ENCODE measurements at places on chromosomes 2 and 18.

GRCh38 chr2:10905862-10906143 lies 5.9 kb upstream of the KCNF1 start:
- no peak for DNase-seq

GRCh38 chr2:170974304-170974993 lies 45.4 kb downstream of the GORASP2 start:
- no peak for DNase-seq

DNA sequence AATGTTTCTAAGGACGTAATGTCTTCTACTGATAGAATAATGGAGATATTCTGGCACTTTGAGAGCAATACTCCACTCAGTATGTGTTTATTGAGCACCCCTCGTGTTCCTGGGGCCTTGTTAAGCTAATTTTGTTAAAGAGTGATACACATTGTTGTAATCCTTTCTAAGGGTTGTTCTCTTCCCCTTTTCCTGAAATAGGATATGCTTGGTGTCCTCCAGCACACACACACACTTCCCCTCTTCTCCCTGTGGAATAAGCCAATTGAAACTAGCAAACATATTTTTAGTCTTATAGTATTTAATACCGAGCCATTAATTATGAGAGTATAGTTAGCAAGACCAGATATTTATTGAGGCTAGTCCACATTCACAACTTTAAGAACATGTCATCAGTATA lies 114.1 kb downstream of the CRIM1 start:
- no peak for DNase-seq

- no peak for DNase-seq
These were observed 4.3 kb downstream of the GMCL1 start for GRCh38 chr2:69833752-69834151.

DNA sequence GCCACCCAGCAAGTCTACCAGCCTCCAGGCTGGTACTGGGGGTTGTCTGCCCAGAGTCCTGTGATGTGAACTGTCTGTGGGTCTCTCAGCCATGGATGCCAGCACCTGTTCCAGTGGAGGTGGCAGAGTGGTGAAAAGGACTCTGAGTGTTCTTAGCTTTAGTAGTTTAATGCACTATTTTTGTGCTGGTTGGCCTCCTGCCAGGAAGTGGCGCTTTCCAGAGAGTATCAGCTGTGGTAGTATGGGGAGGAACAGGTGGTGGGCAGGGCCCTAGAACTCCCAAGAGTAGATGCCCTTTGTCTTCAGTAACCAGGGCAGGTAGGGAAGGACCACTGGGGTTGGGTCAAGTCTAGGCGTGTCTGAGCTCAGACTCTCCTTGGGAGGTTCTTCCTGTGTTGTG lies 356.7 kb downstream of the STK39 start:
- no peak for DNase-seq

DNA sequence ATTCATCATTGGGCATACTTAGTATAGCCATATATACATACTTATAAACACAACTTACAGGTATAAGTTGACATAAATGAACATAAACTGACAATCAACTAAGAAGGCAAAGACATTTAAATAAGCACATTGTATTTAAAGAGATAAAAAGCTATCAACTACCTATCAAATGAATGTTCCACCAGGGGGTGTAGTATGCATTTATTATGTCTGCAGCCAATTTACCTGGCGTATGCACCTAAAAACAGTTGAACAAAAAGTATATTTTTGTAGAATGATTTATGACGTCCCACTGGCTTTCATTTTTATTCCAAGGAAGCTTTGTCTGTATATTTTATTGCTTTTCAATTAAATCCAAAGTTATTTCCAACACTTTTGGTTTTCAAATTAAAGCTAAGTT lies 323.5 kb downstream of the AFF3 start:
- no peak for DNase-seq

GRCh38 chr18:7084080-7085065 lies 33.2 kb downstream of the LAMA1 start:
- DNase-seq: no peak

GRCh38 chr2:205047273-205047839 lies 502.1 kb downstream of the PARD3B start:
- DNase-seq: no peak

DNA sequence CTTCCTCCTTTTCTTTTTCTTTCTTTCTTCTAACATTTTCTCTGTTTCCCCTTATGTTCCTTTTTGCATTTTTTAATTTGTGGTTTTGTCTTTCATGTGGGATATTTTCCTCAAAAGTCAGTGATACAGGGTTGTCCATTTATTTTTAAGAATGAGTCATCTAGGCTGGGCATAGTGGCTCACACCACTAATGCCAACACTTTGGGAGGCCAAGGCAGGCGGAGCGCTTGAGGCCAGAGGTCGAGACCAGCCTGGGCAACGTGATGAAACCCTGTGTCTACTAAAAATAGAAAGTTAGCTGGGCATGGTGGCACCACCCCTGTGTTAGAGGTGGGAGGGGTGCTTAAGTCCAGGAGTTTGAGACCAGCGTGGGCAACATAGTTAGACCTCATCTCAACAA lies 35.8 kb downstream of the KATNAL2 start:
- DNase-seq: no peak

DNA sequence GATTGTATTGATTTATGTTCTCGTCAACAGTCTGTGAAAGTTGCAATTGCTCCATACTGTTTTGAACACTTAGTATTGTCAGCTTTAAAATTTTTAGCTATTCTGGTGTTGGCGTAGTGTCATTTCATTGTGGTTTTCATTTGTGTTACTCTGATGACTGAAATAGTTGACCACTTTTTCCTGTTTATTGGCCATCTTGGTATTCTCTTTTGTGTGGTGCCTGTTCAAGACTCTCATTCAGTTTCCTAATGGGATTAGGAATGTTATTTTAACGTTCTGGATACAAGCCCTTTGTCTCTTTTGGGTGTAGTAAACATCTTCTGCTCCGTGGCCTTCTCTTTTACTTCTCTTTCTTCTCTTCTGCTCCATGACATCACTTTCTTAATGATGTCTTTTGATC lies 82.7 kb upstream of the SMAD2 start:
- DNase-seq: no peak

DNA sequence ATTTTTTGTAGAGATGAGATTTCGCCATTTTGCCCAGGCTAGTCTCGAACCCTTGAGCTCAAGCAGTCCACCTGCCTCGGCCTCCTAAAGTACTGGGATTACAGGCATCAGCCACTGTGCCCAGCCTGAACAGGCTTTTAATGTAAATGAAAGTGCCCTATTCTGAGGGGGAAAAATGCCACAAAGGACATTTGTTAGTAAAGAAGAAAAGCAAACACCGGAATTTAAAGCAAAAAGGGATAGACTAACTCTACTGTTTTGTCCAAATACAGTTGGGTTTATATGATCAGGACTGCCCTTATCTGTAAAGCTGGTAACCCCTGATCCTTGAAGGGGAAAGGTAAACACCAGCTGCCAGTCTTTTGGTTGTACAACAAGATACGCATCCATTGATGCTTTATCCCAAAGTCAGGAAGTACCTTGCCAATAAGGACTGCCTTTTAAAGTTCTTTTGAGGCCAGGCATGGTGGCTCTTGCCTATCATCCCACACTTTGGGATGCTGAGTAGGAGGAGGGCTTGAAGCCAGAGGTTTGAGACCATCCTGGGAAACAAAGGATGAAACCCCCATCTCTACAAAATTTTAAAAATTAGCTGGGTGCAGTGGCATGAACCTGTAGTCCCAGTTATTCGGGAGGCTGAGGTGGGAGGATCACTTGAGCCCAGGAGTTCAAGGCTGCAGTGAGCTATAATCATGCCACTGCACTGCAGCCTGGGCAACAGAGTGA lies 13.1 kb downstream of the CLEC4F start:
- no peak for DNase-seq

GRCh38 chr2:32237996-32238395 lies 26.7 kb downstream of the NLRC4 start:
- no peak for DNase-seq

GRCh38 chr2:20838016-20838415 lies 15.1 kb upstream of the LDAH start:
- no peak for DNase-seq

DNA sequence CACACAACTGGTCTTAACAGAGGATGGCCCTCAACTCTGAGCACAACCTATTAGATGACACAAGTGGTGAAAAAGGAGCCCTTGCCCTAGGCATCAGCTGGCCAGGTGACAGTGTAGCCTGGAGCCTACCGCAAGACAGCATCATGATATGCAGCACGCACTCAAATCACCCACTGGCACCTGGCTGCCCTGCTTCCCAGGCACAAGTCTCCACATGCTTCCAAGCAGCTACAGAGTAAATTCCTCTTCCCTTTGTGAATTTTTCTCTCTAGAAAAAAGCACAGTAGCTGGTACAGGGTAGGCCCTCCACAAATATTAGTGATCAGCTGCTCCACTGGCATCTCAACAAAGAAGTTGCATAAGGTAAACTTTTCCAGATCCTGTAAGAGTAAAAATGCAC lies 6.0 kb downstream of the FBXO15 start:
- no peak for DNase-seq

DNA sequence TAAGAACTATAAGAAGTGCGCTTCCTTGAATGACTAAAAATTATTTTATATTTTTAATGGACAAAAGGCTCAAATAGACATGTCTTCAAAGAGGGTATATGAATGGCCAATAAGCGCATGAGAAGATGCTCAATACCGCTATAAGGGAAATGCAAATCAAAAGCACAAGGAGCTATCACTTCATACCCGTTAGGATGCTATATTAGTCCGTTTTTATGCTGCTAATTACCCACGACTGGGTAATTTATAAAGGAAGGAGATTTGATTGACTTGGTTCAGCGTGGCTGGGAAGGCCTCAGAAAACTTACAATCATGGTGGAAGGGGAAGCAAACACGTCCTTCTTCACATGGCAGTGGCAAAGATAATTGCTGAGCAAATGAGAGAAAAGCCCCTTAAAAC lies 20.5 kb upstream of the PPP4R1 start:
- no peak for DNase-seq

DNA sequence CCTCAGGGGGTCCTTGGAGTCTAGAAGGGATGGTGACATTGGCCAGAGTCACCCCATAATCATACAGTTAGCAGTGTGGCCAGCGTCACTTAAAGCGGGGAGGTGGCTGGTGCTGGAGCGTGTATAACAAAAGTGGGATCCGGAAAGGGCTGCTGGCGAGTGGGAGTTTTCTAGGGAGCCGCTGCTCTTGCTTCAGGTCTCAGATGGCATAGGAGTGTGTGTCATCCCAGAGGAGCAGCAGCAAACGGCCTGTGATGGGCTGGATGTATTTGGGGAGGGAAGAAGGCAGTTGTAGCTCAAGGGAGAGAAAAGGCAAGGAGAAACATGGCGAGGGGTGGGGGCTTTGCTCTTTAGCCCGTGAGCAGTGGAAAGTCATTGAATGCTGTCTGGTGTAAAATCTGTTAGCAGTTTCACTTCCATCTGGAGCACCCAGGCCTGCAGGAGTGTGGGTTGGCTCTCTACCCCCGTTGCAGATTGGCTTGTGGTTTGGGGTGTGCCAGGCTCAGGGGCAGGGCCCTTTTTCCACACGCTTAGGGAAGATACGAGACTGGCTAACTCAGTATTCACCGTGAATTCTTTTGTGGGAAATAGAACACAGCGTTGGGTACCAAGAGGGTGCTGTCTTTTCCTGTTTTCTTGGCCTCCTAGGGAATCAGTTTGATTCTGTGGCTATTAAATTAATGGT lies 120.5 kb downstream of the AGAP1 start:
- no peak for DNase-seq

GRCh38 chr2:104340879-104341828 lies 512.8 kb upstream of the POU3F3 start:
- DNase-seq: no peak

DNA sequence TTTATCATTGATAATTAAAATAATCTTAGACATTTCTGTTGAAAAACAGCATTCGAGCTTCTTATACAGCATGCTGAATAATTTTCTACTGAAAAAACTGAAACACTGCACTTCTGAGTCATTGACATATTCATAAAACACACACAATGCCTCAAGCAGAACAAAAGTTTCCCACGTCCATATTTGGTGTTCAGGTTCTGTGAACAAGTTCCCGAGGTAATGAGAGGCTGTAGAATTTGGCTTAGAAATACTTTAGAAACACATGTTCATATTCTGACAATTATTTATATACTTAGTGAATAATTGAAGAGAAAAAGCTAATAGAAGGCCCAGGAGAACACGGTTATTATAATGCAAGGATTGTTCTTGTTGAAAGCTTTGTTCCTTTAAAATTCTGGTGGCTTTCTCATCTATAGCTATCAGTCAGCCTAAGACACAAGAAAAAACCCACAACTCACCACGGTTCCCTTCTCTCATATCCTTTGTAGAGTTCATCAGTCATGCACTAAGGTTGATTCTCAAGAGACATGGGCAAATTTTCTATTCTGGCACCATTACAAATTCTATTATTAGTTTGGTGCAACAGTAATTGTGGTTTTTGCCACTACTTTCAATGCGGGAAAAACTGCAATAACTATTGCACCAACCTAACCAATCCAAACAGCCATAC lies 194.4 kb downstream of the TMX3 start:
- no peak for DNase-seq

- no peak for DNase-seq
These were observed 498.7 kb upstream of the SPRED2 start for GRCh38 chr2:65931056-65931455.

DNA sequence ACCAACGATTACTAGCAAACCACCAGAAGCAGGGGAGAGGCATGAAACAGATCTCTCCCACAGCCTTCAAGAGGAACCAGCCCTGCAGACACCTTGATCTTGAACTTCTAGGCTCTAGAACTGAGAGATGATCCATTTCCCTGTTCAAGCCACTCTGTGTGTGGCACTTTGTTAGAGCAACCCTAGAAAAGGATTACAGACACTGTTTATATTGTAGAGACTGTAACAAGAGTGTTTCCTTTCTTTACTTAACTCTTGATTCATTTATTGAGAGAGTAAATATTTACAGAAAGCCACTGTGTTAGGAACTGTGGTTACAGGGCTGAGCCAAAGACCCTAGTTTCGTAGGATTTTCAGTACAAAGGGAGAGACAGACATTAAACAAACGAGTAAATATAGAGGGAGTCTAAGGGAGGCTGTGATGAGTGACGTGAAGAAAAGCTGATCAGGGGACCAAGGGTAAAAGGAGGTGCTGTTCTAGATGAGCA lies 10.9 kb downstream of the CCDC68 start:
- DNase-seq: no peak

DNA sequence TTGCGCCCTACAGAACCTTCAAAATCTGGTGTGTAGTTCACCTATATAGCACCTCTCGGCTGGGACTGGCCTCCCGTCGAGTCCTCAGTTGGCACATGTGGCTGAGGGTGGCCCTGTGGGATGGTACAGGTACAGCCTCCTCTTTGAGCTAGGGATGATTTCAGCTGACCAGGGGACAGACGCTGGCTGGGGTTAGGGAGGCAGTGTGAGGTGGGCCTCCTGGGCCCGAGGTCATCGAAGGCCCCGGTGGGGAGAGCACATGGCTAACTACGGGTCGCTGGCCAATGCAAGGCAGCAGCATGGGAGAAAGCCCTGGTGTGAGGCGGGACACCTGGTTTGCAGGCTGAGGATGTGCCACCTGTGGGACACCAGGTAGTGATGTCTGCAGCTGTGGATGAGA lies 304.8 kb downstream of the GBX2 start:
- no peak for DNase-seq

- no peak for DNase-seq
These were observed 215.6 kb downstream of the HAUS1 start for GRCh38 chr18:46319783-46320182.

GRCh38 chr2:66836851-66837250 lies 401.9 kb downstream of the MEIS1 start:
- DNase-seq: no peak

Measured in uterus (tissue), 4 donors.